ENCODE measurements at places on chromosomes 11 and 22.

- no peak for DNase-seq
These were observed 3.5 kb downstream of the KRTAP5-7 start for GRCh38 chr11:71530602-71531001.

DNA sequence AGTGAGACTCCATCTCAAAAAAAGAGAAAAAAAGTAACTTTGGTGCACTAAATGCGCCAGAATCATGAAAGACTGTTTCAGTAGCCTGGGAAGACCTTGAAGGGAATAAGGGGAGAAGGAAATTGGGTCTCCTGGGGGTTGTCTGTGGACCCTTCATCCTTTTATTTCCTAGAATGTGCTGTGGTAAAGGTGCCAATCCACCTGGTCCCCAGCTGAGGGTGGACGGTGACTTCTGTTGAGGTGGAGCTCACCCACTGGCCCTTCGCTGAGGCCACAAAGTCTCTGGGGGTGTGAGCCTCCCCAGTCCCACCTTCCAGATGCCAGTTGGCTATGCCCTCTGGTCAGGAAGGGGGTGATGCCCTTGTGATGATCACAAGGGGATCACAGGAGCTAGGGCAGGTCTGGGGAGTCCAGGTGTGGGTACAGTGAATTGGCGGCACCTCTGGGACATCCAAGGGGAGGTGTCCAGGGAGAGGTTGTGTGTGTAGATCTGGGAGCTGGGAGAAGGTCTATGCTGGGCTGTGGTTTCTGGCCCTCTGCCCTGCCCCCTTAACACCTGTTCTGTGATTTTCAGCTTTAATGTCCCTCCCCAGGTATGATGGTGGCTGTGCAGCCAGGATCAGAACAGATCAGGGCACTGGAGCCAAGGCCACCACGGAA is 34.2 kb upstream of the LMO1 start:
- peak; percentile 34 for DNase-seq

DNA sequence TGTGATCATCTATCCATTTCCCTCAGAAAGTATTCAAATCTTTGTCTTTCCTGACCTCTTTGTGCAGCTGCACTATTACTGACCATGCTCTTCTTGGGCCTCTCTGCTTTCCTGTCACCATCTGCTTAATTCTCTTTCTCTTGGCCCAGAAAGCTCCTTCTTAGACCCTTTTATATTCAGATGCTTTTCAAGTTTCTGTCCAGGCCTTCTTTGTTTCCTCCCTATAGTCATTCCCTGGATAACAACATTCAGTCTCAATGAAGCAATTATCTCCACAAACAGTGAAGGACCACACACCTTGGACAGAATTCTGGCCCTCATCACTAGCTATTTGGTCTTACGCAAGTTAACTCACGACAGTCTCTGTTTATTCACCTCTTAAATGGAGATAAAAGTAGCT is 89.7 kb downstream of the LARGE2 start:
- no peak for DNase-seq

DNA sequence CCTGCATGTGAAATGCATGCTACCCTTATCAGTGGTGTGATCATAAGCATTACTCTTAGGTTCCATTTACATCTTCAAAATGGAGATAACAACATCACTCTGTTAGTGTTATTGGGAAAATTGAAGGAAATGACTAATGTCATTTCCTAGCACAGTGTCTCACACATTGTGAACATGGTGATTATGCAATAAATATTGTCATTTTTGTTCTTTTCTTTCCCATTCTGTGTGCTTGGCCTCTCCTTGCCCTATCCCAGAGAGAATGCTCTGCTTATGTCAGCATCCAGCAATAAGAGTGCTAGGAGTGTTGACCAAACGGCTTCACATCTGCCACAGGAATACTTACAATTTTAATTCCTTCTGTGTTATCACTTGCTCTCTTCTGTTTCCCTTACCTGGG is 1024.1 kb upstream of the CCDC90B start:
- DNase-seq = no peak

GRCh38 chr11:18277565-18278271 is 11.7 kb downstream of the SAA1 start:
- no peak for DNase-seq

DNA sequence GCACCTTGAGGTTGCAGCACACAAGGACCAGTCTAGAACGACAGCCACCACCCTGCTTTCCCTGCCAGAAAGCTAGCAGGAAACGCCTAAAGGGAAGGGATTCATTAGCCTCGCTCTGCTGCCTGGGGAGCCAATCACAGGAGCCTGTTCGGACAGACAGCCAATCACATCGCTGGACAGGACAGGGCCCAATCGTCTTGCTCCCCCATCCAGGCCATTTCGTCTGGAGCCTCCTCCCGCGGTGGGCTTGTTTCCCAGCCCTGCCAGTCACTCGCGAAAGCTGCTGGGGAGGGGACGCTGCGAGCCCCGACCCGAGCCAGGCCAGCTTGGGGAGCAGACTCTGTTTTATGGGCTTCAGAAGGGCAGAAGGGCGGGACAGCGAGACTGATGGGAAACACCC is 79.8 kb upstream of the NCAM1 start:
- no peak for DNase-seq

All from activated naive CD4-positive, alpha-beta T cell treated with anti-CD3 and anti-CD28 coated beads, Interleukin-2, amount 50 U/mL, for 72 hours (primary cell).